ENCODE measurements at places on chromosomes 12 and 14.

GRCh38 chr14:54253195-54253947 is 143.4 kb upstream of the CDKN3 start:
- peak; percentile 67 for DNase-seq

- no peak for DNase-seq
These were observed 71.0 kb upstream of the FBXO21 start for GRCh38 chr12:117261247-117261646.

DNA sequence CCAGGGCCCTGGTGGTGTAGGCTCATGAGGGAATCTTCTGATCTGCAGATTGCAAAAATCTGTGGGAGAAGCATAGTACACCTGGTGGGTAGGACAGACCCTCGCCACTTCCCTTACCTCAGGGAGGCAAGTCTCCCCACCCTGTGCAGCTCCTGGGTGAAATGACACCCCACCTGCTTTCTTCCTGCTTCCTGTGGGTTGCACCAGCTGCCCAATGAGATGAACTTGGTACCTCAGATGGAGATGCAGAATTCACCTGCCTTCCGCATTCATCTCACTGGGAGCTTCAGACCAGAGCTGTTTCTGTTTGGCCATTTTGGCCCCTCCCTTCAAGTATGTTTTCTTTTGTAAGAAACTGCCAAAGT is 4.7 kb downstream of the CLEC2D start:
- no peak for DNase-seq

GRCh38 chr14:59461891-59462290 is 3.3 kb downstream of the GPR135 start:
- DNase-seq = no peak

Measured in brain pericyte (primary cell).